Prostate gland (tissue), 2 donors: ENCODE measurements at places on chromosomes 13 and 19. TPM values are rescaled to one million over a fixed set of nuclear protein-coding genes. Genes with fewer than 3 reads are reported as not detected.

Gene ZIK1
- 8.5 TPM for total RNA-seq

Gene UBAC2
- 86.9 TPM for total RNA-seq

Gene DAND5
- 1.8 TPM for total RNA-seq

Gene VSIG10L
- 2.3 TPM for total RNA-seq

Gene VSTM2B
- not detected for total RNA-seq

Gene IGLON5
- not detected for total RNA-seq

Gene ACP7
- total RNA-seq: not detected

Gene ZNF283
- total RNA-seq: 5.8 TPM

Gene FXYD7
- not detected for total RNA-seq

Gene PTPRH
- total RNA-seq: 4.0 TPM

Gene ZNF431
- total RNA-seq: 54.7 TPM

Gene SCN1B
- 10.6 TPM for total RNA-seq

Gene TBXA2R
- total RNA-seq: 1.1 TPM

Gene KLK13
- not detected for total RNA-seq

Gene ZNF154
- total RNA-seq: 5.6 TPM

Gene IGFL2
- total RNA-seq: 2.7 TPM
